PC-9 (cell line): ENCODE measurements at places on chromosomes 4 and X. TPM values are rescaled to one million over a fixed set of nuclear protein-coding genes. Genes with fewer than 3 reads are reported as not detected.

- DNase-seq: no peak
- H3K4me1 ChIP-seq: no peaks in the 10 kb centered on the region
- H3K27ac ChIP-seq: no peak overlapping the region
- H3K27me3 ChIP-seq: no peaks in the 10 kb centered on the region
- H3K4me3 ChIP-seq: no peak overlapping the region
- no peaks in the 10 kb centered on the region for H3K36me3 ChIP-seq
These were observed 31.3 kb upstream of the TBL1X start for GRCh38 chrX:9433596-9433995.

DNA sequence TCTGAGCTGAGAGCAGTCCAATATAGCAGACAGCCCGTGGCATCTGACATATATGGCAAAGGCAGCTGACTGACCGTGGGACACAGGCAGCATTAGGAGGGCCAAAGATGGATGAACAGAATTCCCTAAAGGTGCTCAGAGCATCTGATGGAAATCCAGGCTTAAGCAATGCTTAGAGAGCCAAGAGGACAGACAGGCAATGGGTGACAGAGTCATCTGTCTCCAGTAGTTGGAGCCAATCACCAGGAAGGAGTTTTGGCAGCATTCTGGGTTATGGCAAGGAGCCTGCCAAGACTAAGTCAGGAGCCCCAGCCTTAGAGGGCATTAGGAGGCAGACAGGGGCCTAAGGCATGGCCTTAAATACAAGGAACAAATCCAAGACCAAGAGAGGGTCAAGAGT is 153.3 kb upstream of the USP9X start:
- H3K4me3 ChIP-seq: no peak overlapping the region
- no peaks in the 10 kb centered on the region for H3K36me3 ChIP-seq
- no peak overlapping the region for H3K27ac ChIP-seq
- H3K4me1 ChIP-seq: no peaks in the 10 kb centered on the region
- no peaks in the 10 kb centered on the region for H3K27me3 ChIP-seq

DNA sequence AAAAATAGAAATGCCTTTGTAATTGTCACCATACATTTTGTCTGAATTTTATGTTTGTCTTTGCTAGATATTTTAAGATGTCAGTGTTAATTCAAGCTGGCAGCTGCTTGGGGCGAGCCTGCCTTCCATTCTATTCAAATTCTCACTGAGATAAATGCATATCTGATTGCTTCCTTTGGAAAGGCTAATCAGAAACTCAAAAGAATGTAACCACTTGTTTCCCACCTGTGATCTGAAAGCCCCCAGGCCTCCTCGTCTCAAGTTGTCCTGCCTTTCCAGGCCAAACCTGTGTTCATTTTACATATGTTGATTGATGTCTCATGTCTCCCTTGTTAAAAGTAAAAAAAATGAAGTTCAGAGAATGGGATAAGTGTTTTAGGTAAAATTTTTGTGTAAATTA is 318.7 kb upstream of the TECRL start:
- H3K27me3 ChIP-seq: no peaks in the 10 kb centered on the region
- H3K27ac ChIP-seq: no peak overlapping the region
- H3K4me3 ChIP-seq: no peak overlapping the region
- DNase-seq: no peak

ARHGAP6 gene
- total RNA-seq: not detected in 2 replicates

RTL9 gene
- total RNA-seq: 0.79 TPM in 1 of 2 replicates, not detected in the other
